ENCODE measurements at places on chromosomes 3 and 15.

DNA sequence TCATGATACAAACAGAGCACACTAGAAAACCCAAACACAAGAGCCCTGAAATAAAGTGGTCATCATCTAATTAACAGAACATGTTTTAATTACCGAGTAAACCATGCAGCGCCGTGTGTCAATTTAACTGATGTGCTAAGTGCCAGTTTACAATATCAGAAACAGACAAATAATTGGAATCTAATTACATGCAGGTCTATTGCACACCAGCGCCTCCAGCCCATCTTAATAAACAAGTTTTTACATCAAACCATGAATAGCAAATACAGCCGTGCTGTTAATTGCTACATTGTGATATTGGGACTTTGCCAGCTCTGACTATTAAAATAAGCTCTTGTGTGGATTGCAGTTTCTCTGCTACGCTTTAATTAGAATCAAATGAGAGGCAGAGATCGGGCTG lies 510.2 kb upstream of the MDFIC2 start:
- DNase-seq, result no peak

DNA sequence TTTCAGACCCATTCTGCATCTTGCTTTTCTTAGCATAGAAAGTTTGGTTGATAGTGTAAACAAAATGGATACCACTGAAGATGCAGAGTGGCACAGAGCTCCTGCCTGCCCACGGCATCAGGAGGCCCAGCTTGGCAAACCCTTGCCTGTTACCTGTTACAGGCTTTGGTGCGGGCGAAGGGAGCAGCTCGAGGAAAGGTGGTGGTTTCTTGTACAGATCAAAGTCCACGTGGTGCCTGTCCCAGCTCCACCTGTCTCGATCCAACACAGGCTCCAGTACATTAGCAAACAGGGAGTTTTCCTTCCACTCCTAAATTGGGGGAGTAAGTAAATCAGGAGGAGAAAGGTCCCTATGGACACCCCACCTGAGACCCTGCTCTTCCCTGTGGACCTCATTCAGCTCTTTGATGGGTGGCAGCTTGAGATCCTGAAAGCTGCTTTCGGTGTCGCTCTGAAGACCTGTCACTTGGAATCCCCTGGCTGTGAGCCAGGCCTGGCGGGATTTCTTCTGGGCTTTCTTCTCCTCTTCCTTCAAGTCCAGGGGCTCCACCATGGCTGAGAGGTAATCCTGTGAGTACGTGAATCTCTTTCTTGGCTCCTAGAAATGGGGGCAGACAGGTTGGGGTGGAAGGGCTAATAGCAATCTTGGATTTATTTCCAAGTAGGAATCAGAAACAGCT lies 35.7 kb downstream of the ACAD9 start:
- no peak for DNase-seq

DNA sequence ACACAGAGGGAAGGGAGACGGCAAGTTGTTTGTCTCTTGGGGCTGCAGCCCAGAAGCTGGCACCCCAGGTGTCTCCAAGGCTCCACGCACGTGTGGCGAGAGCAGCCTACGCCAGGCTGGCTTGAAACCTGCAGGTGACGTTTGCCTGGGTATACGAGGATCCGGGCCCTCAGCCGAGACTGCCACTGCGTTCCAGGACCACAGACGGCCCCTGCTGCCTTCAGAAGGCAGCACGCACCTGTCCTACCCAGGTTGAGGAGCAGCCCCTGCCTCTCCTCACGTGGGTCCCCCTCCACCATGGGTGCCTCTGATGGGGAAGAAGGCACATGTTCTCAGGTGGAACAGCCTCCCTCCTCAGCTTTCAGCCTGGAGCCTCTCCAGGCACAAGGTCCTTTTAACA lies 75.3 kb upstream of the PRR20G start:
- DNase-seq, result no peak

GRCh38 chr3:148759430-148759829 lies 61.7 kb downstream of the AGTR1 start:
- no peak for DNase-seq

DNA sequence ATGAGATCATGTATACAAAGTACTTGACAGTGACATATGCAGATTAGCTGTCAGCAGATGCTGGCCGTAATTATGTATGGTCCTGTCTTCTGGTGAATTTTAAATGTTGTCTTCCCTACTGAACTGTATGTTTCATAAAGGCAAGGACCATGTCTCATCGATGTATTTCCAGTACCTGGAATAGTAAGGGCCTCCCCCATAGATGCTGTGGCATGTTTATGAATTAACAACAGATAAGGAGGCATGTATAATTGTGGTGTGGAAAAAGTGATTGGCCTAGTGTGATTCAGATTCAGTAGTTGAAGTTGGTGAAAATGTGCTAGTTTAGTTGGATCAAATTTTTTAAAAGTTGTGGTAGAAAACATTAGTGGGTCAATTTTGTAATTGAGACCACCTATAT lies 202.7 kb upstream of the SLC2A2 start:
- DNase-seq, result peak; percentile 48

GRCh38 chr3:39106851-39107387 lies 508 bp downstream of the GORASP1 start:
- DNase-seq, result no peak

DNA sequence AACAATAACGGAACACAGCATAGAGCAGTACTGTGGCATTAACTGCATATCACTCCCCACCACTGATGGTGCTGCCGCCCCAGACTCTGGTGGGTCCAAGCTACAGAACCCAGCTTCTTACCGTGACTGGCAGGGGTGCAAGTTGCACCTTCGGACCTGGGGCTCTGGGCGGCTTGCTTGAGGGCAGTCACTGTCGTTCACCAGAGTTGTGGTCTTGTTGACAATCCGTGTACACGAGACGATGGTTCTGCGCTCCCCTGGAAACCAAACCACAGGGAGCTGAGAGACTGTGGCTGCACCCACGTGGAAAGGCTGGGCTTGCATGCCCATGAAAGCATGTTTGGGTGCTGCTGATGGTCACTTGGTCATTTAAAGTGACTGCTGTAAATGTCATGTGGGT lies 293.0 kb downstream of the ADAMTS17 start:
- DNase-seq, result no peak

- DNase-seq, result no peak
Observed at GRCh38 chr15:41554343-41554742, 4.7 kb upstream of the TYRO3 start.
